ENCODE measurements at places on chromosomes 1 and 21.
A peak's percentile ranks its signal among the peaks of the same experiment; 100 is the strongest.

GRCh38 chr1:159714529-159714928, at the start of gene CRP:
TSS of gene CRP (minus strand) at chr1:159714589. CDS start at chr1:159714485, 104 bp downstream.
- DNase-seq, result no peak

DNA sequence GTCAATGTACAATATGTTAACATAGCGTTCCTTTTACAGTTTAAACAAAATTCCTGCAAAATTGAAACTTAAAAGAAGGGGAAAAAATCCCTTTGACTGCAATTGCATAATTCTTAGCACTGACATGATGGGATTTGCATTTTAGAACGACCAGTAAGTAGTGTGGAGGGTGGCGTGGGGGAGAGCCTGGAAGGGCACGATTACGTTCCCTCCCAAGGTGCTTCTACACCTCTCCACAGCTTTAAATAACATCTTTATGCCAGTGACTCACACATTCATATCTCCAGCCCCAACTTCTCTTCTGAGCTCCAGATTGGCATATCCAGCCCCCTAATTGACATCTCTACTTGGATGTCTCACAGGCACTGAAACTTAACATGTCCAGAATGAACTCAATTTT, 64.3 kb downstream of the OLFML3 start:
- no peak for DNase-seq

DNA sequence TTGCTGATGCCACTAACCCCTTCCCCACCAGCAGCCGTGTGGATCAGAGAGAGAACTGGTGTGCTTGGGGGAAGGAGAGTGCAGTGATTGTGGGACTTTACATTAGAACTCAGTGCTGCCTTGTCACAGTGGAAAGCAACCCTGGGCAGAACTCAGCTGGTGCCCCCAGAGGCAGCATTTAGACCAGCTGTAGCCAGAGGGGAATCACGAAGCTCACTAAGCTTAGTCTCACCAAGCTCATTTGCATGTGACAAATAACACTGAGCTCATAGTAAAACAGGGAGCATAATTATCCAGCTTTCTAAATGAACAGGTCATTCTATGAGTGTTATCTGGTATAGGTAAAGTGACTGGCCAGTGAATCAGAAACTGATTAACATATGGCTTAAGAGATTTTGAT, 9.8 kb upstream of the SMAP2 start:
- DNase-seq, result no peak

GRCh38 chr1:54273795-54274163, 73.8 kb downstream of the MRPL37 start:
- no peak for DNase-seq

DNA sequence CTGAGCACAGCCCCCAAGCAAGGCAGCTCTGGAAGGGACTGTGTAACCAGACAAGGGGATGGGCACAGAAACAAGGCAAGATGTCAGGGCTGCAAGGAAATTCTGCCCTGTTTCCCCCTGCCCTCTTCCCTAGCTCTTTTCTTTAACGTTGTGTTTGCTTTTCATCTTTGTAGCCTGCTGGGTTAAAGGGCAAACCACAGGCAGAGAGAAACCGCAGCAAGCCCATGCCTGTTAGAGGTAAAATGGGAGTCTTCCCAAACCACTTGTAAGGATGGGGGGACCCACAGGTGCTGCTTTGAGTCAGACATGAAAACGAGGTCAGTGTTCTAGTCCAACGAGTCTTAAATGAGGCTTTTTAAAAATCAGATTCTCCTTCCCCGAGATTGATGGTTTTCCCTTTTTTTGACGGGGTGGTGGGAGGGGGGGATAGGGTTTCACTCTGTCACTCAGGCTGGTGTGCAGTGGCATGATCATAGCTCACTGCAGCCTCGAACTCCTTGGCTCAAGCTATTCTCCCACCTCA, 13.3 kb downstream of the TGFBR3 start:
- peak; percentile 46 for DNase-seq

DNA sequence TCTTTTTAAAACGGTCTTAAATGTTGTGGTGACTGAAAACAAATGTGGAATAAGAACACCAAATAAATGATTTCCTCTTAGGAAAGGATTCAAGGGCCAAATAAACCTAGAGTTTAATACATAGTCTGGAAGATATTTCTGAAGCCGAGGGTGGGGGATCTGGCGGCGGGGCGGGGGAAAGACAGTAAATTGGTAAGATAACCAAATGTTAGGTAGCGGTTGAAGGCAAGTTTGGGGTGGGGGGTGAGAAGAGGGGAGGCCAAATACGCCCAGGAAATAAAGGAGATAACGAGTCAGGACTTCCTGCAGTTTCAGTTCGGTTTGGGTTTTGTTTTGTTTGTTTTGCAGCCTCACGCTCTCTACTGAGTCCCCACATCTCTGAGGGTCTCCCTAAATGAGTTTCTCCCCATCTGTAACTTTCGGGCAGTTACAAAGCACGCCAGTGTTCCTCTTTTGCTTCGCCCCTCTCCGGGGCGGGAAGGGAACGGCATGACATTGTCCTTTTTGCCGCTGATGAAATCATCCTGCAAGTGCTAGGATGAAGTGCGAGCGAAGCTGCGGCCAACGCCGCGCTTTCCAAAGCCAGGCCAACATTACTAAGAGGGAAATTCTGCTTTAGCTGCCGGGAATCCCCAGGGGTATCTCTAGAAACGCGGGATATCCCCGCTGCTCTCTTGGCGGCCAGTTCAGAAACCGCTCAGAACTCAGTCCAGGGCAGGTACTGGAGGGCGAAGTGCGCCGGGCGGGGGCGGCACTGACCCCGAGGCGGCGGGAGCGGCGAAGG, 844 bp downstream of the NIBAN1 start:
- DNase-seq, result peak; percentile 57

DNA sequence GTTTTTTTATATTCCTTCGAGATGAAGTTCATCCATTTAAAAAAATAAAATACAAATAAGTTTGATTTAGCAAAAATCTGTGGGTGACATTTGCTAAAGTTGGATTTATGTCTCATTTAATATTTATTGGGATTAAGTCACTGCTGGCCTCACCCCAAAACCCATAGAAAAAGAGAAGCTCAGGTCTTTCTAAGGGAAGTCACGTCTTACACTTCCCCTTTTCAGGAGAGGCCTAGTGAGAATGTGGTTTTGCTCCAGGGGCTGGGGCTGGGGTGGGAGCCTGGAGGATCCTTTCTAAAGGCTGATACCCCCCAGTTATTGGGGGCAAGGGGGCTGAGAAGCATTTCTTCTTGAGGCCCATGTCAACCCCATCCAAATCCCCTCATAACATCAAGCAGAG, 300.3 kb downstream of the DSCAM start:
- DNase-seq, result no peak

DNA sequence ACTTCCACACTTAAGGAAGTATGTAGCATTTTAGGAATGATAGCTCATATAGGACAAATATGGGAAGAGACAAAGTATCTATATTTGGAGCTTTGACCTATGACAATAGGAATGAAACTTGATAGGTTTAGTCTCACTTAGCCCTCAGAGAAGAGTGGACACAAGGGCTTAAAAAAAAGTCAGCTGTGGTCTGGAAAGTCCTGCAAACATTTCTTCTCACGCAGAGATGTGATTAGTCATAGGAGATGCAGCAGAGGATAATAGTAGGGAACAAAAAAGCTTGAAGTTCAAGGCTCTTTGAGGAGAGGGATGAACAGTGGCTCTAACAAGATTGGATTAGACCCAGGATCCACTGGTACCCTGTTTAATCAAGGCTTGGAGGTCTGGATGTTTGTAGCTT, 14.8 kb upstream of the RNF220 start:
- no peak for DNase-seq

DNA sequence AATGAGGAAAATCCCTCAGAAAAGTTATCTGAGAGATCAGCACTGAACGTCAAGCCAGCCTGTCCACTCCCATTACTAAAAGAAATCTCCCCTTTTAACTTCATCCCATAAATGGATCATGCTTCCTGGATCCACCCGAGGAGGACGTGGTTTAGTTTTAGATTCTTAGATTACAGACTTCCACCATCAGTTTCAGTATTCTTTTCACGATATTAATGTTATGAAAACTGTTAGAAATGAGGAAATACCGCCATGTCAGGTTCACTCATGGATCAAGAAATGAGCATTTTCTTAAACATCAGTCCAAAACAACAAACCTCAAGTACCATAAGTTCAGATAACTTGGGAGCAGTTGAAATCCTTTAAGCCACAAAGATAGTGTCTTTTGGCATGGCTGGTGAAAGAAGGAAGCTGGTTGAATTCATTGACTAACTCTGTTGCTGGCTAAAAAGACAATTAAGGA, 49.8 kb downstream of the NFIA start:
- no peak for DNase-seq

GRCh38 chr1:115219927-115220326, 118.1 kb downstream of the NGF start:
- no peak for DNase-seq

GRCh38 chr1:15038232-15039016, 115.1 kb upstream of the TMEM51 start:
- DNase-seq, result peak; percentile 21

DNA sequence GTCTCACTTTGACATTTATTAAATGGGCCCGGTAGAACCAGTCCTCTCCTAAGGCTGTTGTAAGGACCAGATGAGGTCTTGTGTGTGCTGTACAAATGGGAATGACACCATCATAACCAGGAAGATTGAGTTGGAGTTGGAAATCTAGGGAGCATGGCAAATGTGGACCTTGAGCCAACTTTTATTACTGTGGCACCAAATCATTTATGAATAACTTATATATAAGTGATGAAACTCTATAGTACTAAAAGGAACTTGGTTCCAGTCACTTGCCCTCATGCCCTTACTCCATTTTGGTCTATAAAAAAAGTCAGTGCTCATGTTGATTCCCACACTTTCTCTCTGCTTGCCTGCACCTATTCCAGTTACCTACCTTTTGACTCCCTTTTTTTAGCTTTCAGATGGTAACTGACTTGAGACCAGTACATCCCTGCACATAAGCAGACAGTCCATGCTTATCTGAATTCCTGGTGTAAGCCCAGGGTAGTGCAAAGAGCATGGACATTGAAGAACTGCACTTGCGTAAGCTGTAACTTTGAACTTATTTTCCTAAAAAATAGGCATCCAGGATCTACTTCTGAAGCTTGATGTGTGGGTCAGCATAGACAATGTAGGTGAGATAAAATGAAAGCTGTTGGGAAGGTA, 210.6 kb downstream of the PBX1 start:
- DNase-seq, result no peak

- no peak for DNase-seq
Observed at GRCh38 chr1:32960819-32961355, 3.7 kb downstream of the RNF19B start.

GRCh38 chr1:243558576-243558975, 291.5 kb downstream of the AKT3 start:
- DNase-seq, result no peak

Measured in activated CD4-positive, alpha-beta memory T cell treated with anti-CD3 and anti-CD28 coated beads, Interleukin-2, amount 10 ng/mL, durations not matched to agents 7 days and 5 days (primary cell).